ENCODE measurements at places on chromosomes 11 and 22.
A peak's percentile ranks its signal among the peaks of the same experiment; 100 is the strongest.

- no peak for DNase-seq
Observed at GRCh38 chr11:71477641-71478527, 24.9 kb downstream of the NADSYN1 start.

GRCh38 chr22:30865656-30866055 is 102.9 kb downstream of the MORC2 start:
- DNase-seq: no peak

DNA sequence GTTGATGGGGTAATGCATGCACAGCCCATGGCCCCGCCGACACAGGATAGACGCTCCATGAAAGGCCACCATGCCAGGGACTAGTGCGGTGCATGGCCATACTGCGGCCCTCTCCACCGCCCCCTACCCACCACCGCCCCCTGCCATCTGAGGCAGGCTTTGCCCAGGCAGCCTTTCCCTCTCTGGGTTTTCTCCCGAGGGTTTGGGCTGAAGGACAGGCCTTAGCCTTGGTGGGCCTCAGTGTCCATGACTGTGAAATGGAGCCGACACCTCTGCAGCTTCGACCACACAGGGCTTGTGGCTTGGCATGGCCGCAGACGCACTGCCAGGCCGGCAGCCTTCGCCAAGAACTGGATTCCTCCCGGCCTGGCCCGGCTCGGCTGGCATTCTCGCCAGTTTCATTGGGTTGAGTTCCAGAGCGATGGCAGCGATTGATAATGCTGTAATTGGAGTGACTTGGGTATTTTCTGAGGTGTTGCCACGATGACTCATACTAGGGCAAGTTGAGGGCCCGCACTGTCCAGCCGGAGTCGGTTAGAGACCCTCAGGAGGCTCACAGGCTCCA is 111.3 kb downstream of the WNT7B start:
- DNase-seq: no peak

GRCh38 chr11:125890447-125891100 is 3.1 kb downstream of the HYLS1 start:
- DNase-seq: no peak

GRCh38 chr22:50544078-50544745 is 1.5 kb upstream of the KLHDC7B start:
- peak; percentile 76 for DNase-seq

GRCh38 chr11:56848141-56848809 is 99.8 kb upstream of the OR9G4 start:
- no peak for DNase-seq
